ENCODE measurements at places on chromosomes 16 and 17.

DNA sequence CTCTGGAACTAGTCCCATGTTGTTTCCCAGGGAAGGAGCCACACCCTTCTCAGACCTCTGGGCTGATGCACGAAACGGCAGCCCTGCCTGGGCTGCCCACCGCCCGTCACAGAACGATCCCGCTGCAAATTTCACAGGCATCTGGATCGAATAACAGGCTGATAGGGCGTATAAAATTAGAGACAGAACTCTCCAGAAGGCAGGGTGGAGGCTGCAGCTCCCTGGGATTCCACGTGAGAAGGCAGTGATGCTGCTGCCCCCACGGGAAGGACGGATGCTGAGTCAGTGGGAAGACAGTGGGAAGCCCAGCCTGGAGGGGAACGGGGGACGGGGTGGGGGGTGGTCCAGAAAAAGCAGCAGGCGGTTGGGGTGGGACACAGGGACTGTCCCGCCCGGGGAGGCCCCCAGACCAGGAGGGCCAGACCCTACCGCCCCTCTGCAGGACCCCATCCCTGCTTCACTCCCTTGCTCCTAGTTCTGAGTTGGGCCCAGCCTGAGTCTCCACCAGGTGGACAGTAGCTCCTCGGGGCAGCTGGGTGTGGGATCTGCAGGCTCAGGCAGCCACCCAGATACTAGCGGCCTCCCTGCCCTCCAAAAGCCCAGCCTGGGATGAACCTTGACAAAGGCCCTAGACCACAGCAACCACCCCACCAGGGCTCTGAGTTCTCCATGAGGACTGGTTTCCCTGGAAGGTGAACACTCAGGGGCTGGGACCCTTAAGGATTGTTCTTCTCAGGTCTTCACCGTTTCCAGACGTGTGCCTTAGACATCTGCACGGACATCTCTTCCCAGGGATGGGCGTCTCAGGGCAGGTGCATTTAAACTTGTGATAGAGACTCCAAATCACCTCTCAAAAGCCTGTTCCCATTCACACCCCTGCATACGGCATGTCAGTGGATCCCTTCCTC lies 117.8 kb downstream of the METRNL start:
- no peak for DNase-seq

- no peak for DNase-seq
Observed at GRCh38 chr16:25033852-25034251, 18.7 kb upstream of the ARHGAP17 start.

DNA sequence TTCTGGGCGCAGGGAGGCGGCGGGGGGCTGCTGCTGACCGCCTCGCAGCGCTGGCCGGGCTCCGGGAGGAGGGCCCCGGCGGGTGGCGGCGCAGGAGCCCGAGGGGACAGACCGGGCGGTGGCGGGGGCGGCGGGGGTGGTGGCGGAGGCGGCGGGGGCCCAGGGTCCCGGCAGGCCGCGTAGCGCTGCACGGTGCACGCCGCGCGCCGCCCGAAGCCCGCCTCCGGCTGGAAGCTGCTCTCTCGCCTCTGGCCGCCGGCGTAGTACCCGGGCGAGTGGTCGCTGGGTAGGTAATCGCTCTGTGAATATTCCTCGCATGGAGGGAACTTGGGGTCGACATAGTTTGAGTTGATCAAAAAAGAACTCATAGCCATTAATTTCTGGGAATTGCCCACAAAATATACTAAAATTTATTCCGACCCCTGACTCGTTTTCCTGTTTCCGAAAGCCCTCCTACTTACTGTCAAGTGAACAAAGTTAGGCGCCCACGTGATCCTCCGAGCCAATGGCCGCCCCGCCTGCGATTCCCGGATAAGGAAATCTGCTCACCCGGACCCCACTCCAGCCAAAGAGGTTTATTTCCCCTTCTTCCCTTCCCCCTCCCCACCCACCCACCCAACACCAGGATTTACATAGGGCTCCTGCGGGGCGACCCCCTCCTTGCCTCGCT lies at the start of gene HOXB4:
Gene HOXB4, minus strand, starts transcription at position 405 of the 670 bp plus-strand sequence. Its CDS starts 31 bp downstream, at position 374.
- peak; percentile 46 for DNase-seq

GRCh38 chr16:89697161-89697615 lies 4.3 kb downstream of the SPATA2L start:
- no peak for DNase-seq

- DNase-seq = peak; percentile 77
Observed at GRCh38 chr16:4870138-4870671, 22.9 kb downstream of the UBN1 start.

- DNase-seq = no peak
Observed at GRCh38 chr17:1362065-1362848, 37.8 kb downstream of the YWHAE start.

DNA sequence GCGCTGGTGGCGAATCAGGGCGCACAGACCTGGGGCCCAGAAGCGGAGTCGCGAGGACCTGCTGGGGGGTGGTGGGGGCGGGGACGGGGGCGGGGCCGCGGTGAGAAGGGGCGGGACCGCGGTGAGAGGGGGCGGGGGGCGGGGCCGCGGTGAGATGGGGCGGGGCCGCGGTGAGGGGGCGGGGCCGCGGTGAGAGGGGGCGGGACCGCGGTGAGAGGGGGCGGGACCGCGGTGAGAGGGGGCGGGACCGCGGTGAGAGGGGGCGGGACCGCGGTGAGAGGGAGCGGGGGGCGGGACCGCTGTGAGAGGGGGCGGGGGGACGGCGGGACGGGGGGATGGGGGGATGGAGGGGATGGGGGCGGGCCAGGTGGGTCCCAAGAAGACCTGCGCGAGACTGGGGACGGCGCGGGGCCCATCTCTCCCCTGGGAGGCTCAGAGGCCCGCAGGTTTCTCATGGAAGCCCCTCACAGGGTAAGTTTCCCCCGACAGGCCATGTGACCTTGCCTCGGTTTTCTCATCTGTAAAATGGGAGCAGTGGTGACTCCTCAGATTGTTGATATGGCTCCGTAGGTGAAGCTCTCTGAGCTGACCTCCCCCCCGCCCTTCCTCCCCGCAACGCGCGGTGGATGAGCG lies 28.6 kb upstream of the DBNDD1 start:
- no peak for DNase-seq

GRCh38 chr16:85308611-85309540 lies 196.6 kb upstream of the CIBAR2 start:
- no peak for DNase-seq

DNA sequence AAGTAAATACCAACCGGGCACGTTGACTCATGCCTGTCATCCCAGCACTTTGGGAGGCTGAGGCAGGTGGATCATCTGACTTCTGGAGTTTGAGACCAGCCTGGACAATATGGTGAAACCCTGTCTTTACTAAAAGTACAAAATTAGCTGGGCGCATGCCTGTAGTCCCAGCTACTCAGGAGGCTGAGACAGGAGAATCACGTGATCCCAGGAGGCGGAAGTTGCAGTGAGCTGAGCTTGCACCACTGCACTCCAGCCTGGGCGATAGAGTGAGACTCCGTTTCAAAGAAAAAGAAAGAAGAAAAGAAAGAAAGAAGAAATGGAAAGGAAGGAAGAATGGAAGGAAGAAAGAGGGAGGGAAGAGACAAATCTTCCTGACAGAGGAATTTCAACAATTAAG lies 108.7 kb downstream of the AHSP start:
- no peak for DNase-seq

DNA sequence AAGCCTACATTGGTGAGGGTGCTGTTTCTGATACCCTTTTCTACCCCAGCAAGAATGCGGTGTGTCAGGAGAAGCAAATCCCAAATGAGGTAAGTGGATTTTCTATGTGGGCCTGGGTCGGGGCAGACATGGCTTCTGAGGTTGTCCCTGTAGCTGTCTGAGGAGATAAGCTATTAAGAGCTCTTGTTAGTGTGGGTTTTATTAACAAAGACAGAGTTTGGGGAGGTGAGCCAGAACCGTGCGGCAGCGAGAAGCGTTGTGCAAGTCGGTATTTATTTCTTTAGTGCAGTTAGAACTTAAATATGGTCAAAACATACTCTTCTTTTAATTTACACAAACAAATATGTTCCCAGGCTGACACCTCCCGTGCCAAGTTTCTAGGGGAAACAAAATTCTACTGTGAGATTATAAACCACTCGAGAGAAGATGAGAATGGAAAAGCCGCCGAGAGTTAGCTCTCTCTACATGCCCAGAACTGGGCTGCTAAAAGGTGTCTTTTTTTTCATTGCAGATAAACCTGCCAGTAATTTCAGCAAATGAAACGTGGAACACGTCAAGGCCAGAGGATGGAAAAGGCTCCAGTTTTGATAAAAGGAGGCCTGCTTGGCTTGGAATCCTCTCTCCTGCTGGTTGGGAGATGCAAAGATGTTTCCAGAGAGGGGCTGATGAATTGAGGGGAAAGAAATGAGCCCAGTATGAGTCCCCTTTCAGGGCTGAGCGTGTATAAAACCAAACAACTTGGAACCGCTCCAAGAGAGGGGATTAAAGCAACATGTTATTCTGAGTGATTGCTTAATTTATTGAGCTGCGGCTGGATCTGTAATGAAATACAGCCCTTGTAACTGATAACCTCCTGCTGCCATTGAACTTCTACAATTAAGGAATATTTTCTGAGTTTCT lies 254.6 kb downstream of the MRTFB start:
- DNase-seq = peak; percentile 28

DNA sequence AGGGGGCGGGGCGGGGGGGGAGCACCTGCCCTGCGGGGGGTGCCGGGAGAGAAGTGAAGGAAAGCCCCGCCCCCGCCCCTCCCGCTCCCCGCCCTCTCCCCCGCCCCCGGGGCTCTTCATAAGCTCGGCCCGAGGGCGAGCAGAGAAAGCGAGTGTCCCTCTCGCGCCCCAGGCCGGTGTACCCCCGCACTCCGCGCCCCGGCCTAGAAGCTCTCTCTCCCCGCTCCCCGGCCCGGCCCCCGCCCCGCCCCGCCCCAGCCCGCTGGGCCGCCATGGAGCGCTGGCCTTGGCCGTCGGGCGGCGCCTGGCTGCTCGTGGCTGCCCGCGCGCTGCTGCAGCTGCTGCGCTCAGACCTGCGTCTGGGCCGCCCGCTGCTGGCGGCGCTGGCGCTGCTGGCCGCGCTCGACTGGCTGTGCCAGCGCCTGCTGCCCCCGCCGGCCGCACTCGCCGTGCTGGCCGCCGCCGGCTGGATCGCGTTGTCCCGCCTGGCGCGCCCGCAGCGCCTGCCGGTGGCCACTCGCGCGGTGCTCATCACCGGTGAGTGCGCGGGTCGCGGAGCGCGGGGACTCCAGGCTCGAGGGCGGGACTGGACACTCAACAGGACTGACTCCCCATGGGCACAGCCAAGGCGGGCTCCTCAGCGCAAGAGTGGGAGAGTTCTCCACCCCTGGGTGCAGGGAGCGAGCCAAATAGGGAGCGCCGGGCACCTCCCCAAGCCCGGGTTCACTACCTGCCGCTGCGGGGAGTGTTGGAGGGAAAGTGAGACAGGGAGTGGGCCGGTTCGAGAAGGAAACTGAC lies at the start of gene HSD11B2:
Gene HSD11B2, plus strand, starts transcription at position 145 of the 798 bp plus-strand sequence. Its CDS starts 128 bp downstream, at position 273.
- peak; percentile 22 for DNase-seq

DNA sequence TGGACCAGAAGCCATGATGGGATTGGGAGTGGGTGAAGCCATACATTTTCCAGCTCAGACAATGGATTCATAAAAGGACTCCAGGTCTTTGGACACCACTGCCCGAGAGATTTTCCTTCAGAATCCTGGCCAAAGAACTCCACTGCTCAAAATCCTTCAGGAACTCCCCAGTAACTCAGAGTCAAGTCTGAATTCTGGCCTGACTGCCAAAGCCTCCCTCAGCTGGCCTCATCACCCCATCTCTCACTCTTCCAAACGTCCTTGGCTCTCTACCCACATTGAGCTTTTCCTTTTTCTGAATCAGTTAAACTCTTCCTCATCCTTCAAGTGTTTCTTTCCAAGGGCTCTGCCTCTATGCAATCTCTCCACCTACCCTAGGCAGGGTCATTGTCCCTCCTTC lies 1.2 kb upstream of the SEPTIN1 start:
- DNase-seq = no peak

GRCh38 chr17:19928299-19928698 lies 49.3 kb downstream of the AKAP10 start:
- DNase-seq = no peak

GRCh38 chr16:75193265-75193650 lies 13.7 kb downstream of the CTRB2 start:
- DNase-seq = no peak

DNA sequence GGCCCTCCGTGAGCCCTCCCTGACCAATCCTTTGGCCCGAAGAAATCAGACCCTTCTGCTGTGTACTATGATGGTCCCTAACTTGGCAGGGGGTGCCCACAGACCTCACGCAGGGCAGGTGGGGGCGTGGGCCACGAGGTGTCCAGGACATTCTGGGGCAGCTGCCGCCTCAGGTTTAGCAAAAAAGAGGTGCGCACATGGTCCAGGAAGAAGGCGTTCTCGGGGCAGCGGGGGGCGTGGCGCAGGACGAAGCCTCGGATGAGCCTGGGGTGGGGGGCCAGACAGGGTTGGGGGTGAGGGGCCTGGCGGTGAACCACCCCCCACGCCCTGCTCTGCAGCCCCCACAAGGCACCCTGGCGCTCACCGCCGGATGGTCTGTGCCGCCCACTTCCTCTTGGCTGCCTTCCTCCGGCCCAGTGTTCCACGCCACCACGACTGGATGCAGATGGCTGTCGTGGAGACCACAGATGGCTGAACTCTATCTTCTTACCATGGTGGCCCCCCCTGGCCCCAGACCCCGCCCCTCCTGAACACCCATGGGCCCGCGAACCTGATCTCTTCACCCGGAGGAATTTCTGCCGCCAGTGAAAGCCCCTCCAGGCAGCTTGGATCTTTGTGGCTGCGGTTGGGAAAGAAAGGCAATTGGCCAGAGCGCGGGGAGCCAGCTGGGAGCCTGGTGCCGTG lies 14.2 kb upstream of the CRK start:
- DNase-seq = no peak

GRCh38 chr16:85847681-85848601 lies 48.4 kb downstream of the COX4I1 start:
- no peak for DNase-seq

DNA sequence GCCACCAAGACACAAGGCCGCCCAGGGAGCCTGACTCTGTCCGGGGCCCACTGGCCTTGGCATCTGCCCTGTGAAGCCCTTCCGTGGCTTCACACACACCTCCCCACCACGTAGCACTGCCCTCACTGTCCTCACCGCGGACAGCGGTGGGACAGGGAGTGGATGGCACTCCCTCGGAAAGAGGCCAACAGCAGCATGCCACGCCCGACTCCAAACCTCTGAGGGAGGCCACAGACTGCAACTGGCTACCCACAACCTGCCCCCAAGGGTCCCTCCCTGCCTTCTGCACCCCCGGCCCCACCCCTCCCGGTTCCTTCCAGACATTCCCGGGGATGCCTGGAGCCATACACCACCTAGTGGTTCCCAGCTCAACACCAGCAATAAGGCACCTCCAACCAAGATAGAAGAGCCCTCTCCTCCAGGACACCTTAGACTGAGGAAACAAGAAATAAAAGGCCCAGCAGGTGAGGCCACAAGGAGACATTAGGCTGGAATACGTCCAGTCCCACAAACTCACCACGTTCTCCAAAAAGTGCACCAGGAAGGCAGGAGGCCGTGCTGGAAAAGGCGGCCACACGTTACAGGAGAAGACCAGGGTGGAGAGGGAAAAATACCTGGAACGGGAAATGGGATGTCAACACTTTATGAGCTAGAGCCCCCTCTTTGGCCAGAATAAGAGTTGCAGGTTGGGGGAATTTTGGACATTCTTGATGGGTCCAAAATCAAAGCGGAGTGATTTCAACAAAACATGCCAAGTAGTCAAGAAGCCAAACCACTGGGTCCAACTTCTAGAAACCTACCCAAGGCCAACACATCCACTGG lies 310.0 kb downstream of the SOX9 start:
- DNase-seq = no peak

Measured in DMS79 treated with DMSO at 0.1 percent for 48 hours (cell line).